NCI-H1092 treated with DMSO at 0.1 percent for 48 hours (cell line): ENCODE measurements at places on chromosomes 3 and 15.

DNA sequence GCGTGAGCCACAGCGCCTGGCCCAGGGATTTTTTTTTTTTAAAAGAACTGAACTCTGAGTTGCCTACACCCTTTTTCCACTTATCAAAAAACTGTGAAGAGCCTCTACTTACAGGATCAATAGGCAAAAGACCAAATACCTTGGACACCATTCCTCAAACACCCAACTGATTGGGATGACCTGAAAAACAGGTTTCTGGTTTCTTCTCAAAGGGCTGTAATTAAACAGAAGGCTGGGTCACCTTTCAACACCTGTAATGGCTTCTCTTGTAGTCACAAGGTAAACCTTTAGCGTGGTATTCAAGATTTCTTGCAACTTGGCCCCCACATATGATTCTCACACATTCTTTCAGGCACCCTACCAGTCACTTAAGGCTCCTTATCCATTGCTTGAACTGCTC lies 38.4 kb upstream of the PLXND1 start:
- DNase-seq: no peak

- no peak for DNase-seq
Observed at GRCh38 chr15:72192416-72192815, 5.2 kb downstream of the GRAMD2A start.

GRCh38 chr3:14636496-14637087 lies 15.0 kb upstream of the CCDC174 start:
- DNase-seq: no peak

- DNase-seq: no peak
Observed at GRCh38 chr3:16999871-17000270, 115.1 kb downstream of the PLCL2 start.

GRCh38 chr15:39625451-39625850 lies 44.6 kb downstream of the THBS1 start:
- DNase-seq: no peak

DNA sequence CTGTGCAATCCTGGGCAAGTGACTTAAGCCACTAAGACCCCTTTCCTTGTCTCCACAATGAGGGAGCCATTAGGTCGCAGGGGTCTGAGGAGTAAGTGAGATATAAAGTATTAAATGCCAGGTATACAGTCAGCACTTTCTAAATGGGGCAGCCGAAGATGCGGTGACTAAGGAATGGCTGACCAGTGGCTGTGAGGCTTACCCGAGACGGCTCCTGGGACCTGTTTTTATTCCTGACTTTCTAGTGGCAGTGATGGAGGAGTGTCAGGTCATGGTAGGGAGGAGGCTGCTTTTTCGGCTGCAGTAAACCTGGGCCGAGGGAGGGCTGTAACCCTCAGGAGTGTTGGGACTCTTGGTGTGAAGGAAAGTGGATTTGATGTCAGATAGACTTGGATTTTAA lies 52.3 kb downstream of the TRAK1 start:
- DNase-seq: no peak

- DNase-seq: no peak
Observed at GRCh38 chr3:57980416-57980815, 27.8 kb upstream of the FLNB start.

DNA sequence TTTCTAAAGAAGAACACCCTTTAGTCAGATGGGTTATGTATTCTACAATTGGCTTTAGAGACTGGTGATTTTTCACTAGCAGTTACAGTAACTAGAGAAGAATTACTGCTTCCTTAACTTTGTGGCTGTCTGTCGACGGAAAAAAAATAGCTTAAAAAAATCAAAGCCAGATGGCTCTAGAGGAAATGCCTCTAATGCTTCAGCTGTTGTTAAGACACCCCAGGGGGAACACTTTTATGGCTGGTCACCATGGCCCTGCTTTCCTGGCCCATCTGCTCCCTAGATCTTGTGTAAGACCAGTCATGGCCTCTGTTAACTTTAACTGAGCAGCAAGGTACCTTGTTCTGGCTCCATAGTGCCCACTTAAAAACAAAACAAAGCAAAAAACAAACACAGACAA lies 198.6 kb upstream of the PLSCR5 start:
- DNase-seq: no peak

DNA sequence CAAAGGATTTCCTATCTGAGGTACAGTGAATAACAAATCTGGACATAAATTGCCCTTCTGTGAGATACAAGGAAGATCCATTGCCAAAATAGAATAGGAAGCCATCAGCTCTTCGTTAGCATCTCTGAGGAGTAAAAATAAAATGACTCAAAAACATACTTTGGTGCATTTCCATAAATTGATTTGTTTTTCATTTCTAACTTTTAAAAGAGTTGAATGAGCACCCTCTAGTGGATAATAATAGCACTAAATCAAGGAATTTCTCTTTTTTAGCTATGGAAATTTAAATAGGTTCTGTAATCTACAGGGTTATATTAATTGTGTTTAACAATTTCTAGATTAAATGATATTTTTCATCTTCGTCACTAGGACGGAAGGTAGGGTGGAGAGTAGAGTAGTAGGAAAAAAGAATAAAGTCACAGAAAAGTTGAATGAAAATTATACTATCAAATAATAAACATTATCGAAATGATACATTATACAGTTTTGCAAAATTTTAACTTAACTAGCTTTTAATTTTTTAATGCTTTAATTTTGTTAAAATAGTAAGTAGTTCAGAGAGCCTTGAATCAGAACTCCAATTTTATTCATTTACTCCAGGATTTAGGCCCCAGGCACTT lies 6.4 kb downstream of the NSUN3 start:
- peak; percentile 10 for DNase-seq

DNA sequence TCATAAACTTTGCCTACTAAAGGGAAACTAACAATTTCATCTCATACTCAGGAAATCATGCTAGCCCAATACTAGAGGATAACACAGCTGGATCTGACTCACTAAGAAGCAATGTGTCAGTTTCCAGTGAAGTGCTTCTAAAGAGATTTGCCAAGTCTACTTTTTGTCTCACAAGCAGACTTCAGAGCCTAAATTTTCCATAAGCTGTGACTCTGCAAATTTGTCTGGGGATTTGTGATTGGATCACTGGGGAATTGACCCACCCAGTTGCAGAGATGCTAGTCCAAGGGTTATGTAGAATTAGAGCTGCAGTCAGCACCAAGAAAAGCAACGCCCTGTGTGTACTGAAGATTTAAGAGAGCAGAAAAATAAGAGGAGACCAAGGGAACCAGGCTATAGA lies 647.1 kb downstream of the NTRK3 start:
- no peak for DNase-seq

- no peak for DNase-seq
Observed at GRCh38 chr3:153688301-153689120, 432.7 kb upstream of the ARHGEF26 start.

GRCh38 chr15:83431521-83431920 lies 15.6 kb upstream of the SH3GL3 start:
- DNase-seq: no peak

GRCh38 chr3:169699070-169699469 lies 35.6 kb upstream of the MECOM start:
- no peak for DNase-seq

DNA sequence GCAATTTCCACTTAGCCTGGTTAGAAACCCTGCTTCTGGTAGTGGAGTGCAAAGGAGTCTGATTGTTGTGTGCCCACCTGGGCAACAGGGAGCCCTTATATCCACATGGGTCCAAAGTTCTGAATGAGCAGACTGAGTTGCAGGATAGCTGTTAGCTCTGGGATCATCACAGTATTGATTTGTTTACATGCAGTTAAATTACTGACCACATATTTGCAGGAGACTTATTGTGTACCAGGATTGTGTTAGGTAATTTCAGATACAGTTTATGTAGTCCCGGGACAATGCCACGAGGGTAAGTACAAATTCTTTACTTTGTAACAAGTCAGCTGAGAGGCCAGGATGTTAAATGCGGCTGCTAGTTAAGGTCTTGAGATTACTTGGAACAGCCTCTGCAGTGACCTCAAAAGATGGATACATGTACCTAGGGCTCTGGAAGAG lies 18.8 kb downstream of the ARHGEF26 start:
- DNase-seq: no peak

DNA sequence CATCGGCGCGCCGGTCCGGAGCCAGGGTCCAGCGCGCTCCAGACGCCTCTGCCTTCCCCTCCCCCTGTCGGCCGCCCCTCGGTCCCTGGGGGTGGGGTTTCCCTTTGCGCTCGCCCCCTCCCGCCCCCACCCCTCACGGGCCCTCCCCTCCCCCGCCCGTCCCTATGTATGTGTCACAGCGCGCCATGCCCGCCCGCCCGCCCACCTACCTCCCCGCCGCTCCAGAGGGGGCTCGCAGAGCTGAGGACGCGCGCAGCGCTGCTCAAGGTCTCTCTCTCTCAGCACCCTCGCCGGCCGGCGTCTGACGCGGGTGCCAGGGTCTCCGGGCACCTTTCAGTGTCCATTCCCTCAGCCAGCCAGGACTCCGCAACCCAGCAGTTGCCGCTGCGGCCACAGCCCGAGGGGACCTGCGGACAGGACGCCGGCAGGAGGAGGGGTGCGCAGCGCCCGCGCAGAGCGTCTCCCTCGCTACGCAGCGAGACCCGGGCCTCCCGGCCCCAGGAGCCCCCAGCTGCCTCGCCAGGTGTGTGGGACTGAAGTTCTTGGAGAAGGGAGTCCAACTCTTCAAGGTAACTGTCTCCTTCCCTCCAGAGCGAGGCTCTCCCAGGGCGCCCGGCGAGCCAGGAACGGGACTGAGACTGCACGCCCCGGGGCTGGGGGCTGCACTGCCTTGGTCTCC lies at the start of gene ACAN:
Gene ACAN, plus strand, starts transcription at position 196 of the 679 bp plus-strand sequence. CDS start 32,771 bp downstream, outside the sequence.
- DNase-seq: no peak

DNA sequence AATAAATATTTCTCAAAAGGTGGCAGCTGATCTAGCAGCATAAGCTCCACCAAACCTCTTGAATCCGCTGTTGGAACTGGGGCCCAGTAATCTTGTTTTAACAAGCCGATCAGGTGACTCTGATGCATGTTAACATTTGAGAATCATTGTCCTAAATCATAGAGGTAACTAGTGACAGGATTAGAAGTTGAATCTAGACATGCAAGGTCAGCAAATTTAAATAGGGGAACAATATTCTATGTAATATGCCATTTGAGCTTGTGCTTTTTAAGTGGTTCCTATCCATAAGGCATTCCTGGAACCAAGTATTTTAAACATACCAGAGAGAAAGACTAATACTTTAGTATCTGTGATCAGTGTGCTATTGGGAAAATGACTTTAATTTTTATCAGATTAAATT lies 412.8 kb downstream of the PYDC2 start:
- no peak for DNase-seq

DNA sequence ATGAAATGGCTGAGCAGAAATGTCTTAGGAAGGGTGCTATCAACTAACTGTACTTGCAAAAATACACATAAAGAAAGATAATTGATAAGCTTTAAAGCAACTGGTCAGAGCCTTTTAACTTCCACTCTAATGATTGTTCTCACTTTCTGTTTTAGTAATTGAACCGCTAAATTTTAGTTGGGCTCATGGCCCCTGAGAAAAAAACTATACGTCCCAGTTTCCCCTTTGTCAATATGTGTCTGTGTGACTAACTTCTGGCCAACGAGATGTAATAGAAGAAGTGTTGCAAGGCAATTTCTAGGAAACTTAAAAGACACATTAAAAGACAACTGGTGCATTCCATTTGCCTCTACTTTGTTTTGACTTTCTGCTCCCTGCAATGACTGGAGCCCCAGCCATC lies 223.9 kb downstream of the NR1D2 start:
- no peak for DNase-seq

GRCh38 chr3:62554264-62554799 lies 181.0 kb upstream of the FEZF2 start:
- DNase-seq: no peak

GRCh38 chr3:40309925-40310695 lies 603 bp downstream of the EIF1B start:
- peak; percentile 21 for DNase-seq

- DNase-seq: no peak
Observed at GRCh38 chr15:67569668-67570067, 27.2 kb downstream of the MAP2K5 start.

DNA sequence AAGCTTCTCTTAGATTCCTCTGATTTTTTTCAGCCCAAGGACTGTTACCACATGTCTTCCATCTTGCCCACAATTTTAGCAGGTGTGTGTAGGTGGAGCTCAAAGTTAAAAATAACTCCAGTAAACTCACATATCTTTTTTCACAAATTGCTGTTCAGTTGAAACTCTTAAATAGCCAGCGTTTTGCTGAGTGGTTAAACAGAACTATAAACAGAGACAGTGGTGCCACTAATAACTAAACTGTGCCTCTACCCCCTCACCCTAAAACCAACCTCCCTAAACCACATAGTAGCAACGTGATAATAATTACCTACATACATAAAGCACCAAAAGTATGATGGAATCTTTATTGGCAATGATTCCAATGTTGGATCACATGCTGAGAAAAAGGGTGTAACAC lies 525.1 kb downstream of the PDCD6IP start:
- DNase-seq: no peak

GRCh38 chr3:150867434-150867833 lies 37.8 kb downstream of the MINDY4B start:
- DNase-seq: no peak

DNA sequence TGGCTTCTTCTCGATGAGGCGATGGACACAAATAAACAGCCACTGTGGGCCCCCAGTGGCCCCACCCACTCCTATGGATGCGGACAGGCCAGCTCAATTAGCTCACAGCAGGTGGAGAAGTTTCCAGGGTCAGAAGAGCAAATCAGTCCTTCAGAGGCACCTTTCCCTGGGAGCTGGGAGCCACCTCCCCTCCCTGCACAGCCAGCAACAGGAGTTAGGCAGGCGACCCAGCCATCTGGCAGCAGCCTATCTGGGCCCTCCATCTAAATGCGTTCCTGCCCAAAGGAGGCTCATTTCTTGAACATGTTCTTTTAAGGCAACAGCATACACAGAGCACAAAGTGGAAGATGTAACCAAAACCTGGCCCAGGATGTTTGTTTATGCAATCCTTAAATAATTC lies 211.9 kb upstream of the ARRDC4 start:
- DNase-seq: no peak

- DNase-seq: no peak
Observed at GRCh38 chr15:70267306-70267705, 169.6 kb upstream of the TLE3 start.

DNA sequence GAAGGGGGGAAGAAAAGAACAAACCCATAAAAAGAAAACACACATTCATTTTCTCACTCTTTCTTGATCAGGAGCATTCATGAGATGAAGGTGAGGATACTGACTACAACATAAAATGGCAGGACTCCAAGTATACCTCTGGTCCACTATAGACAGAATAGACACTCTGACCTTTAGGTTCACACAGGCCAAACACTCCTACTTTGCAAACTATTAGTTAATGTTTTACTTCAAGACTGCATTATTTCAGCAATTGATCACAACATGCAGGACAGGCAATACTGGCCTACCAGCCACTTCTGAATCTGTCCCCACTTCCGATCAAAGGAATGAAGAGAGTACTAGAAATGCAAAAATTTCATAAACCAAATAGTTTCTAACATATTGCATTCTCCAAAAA lies 47.0 kb downstream of the LRRFIP2 start:
- no peak for DNase-seq

DNA sequence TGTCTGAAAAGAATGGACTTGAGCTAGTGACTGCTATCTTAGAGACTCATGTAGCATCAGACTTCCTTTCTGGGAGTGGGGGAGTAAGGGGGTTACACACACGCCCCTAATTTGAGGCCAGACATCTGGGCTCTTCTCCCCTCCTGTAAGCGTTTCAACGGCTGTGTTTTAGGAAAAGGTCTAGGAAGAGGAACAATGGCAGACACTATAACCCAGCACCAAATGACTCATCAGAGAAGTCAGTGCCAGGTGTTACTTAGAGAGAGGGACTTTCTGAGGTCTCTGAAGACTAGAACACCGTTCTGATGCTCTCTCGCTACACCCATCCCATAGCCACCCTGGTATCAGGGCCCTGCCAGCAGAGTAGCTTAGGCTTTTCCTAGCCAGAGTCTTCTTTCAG lies 65.5 kb downstream of the SSUH2 start:
- DNase-seq: no peak

GRCh38 chr15:43541785-43542184 lies 24.4 kb downstream of the MAP1A start:
- DNase-seq: no peak
